ENCODE measurements at places on chromosomes 11 and 22. TPM values are rescaled to one million over a fixed set of nuclear protein-coding genes. Genes with fewer than 3 reads are reported as not detected.

Gene INS
- total RNA-seq: not detected

- DNase-seq: no peak
Measured at GRCh38 chr11:5364214-5364613, 12.9 kb downstream of the OR51B6 start.

- DNase-seq: no peak
Measured at GRCh38 chr22:46972901-46973831, 210.7 kb downstream of the TBC1D22A start.

GRCh38 chr11:2466069-2466801 lies 21.4 kb downstream of the KCNQ1 start:
- no peak for DNase-seq

Gene IL17REL
- 0.20 TPM for total RNA-seq

Gene DDX25
- 17.9 TPM for total RNA-seq

DNA sequence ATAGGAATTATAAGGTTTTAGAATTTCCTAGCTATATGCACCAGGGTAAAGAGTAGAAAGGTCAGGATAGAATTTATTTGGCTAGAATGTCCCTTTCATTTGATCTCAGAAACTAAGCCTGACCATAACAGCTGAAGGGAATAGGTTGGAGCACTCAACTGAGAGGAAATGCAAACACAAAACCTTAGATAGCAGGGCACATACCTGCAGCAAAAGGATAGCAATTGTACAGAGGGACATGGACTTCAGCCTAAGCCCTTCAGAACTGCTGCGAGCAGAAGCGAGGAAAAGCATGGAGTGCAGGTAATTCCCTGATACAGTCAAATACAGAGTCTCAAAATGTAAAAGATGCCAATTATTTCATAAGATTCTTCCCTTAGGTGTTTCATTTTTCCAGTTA lies 211.0 kb upstream of the DDI1 start:
- no peak for DNase-seq

DNA sequence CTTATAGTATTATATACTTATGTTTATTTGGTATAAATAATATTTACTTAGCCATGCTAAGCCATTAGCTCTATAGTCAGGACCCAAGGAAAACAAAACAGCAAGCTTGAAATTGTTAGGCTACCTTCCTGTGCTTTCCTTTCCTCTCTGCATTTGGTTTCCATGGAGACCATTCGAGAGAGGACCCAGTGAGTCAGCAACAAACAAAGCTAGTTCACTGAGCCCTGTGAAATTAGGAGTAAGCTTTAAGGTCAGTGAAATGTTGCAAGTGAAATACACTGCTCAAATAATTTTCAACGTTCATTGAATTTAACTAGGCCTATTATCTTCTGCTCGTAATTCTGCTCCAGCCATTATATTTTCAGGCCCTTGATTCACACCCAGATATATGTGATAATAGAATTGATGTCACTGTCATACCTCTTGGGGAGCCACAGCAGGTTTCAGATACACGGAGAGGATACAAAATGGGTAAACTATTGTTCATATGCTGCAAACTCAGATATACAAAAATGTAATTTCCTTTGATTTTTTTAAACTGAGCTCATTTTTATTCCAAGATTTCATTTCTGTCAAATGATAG lies 9.1 kb upstream of the OR10D3 start:
- no peak for DNase-seq

Gene DLG2
- total RNA-seq: 17.0 TPM

- DNase-seq: no peak
Measured at GRCh38 chr11:110984693-110985092, 260.8 kb upstream of the POU2AF2 start.

GRCh38 chr11:86940122-86940777 lies 14.9 kb downstream of the FZD4 start:
- no peak for DNase-seq

GRCh38 chr11:37504060-37504611 lies 906.1 kb upstream of the RAG2 start:
- DNase-seq: no peak

DNA sequence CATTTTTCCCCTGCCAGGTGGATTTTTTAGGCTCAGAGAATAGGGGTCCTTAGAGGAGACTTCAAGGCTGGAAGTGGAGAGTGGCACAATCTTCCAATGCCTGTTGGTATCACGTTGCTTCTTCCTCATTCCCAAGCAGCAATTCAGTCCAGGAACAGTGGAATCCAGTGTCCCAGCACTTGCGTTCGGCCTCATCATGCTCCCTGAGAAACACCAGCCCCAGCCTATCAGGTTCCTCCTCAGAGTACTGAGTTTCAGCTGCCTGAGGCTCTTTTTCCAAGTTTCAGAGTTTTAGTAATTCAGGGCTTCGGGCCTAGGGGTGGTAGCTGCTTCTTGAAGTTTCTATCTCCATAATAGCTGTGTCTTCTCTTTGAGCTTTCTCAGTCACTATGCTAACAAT lies 31.9 kb upstream of the NRGN start:
- no peak for DNase-seq

DNA sequence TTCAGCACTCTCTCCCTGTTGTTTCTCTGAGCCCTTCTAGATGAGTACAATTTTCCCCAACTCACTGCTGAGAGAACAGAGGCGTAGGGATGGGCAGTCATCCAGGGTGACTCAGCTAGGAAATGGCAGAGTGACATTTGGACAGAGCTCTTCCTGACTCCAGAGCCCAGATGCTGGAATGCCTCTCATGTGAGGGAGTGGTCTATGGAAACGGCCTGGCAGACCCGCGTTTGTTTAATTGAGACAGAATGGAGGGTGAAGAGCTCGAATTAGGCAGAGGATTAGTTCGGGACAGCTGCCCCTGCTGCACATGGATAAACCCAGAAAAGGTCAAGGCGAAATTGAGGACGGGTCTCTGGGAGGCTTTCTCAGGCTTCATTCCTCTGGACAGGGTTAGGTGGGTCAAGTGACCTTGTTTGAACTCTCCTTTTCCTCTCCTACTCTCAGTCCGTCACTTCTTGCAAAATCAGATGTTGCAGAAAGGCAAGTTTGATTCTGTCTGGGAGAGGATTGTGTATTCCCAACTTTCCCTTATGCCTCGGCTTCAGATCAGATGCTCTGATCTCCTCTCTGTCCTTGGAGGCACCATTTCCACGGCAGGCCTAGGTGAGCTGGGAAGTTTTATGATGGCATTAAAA lies 7.6 kb upstream of the LMO2 start:
- no peak for DNase-seq

Gene PNPLA3
- 24.6 TPM for total RNA-seq

Gene CHORDC1
- total RNA-seq: 97.1 TPM

Gene FOSL1
- total RNA-seq: 7.5 TPM

GRCh38 chr22:47628477-47629272 lies 866.2 kb downstream of the TBC1D22A start:
- DNase-seq: no peak

- no peak for DNase-seq
Measured at GRCh38 chr11:30919389-30920152, 333.4 kb upstream of the MPPED2 start.
